Effector memory CD4-positive, alpha-beta T cell (primary cell): ENCODE measurements at places on chromosomes 4 and X.

- no peak for DNase-seq
Measured at GRCh38 chrX:36007207-36007606, 87.7 kb downstream of the CFAP47 start.

- no peak for DNase-seq
Measured at GRCh38 chrX:39665830-39666518, 431.8 kb downstream of the BCOR start.

DNA sequence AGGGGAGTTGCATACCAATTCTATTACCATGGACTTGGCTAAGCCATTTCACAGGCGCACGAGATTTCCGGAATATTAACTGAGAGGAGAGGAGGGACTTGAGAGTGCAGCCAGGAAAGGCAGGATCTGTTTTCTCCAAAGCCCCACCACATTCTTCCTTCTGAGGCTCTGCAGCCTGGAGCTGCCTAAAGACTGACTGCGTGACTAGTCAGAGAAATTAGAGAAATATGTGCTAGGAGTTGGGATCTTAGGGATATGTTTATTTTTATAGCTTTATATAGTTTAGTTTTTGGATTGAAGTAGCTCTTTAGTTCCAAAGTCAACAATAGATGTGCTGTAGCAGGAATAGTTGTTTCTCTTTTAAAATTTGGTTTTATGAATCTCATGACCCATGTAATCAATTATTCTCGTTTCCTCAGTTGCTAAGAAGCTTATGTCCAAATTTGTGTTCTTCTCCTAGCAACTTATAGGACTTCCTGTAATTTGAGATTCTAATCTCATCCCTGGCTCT lies 300.1 kb upstream of the DDX53 start:
- DNase-seq = no peak

GRCh38 chr4:53991821-53992220 lies 72.6 kb downstream of the CHIC2 start:
- DNase-seq = no peak

GRCh38 chrX:150005027-150005426 lies 66.7 kb upstream of the EOLA2 start:
- no peak for DNase-seq

GRCh38 chr4:147791865-147792264 lies 60.0 kb downstream of the ARHGAP10 start:
- DNase-seq = no peak

GRCh38 chrX:11103006-11103405 lies 8.1 kb upstream of the HCCS start:
- DNase-seq = no peak

- no peak for DNase-seq
Measured at GRCh38 chr4:39814403-39815185, 116.7 kb downstream of the UBE2K start.

- no peak for DNase-seq
Measured at GRCh38 chr4:17812801-17813200, 2.0 kb downstream of the NCAPG start.

- no peak for DNase-seq
Measured at GRCh38 chr4:10013722-10014121, 7.6 kb downstream of the SLC2A9 start.

- no peak for DNase-seq
Measured at GRCh38 chr4:180789929-180790328, 1453.3 kb upstream of the TENM3 start.

GRCh38 chr4:131499141-131499873 lies 1649.8 kb upstream of the PCDH10 start:
- DNase-seq = no peak

GRCh38 chr4:187294861-187295260 lies 571.2 kb upstream of the FAT1 start:
- no peak for DNase-seq
